NCI-H1436 treated with DMSO at 0.1 percent for 48 hours (cell line): ENCODE measurements at places on chromosomes 6 and 20.

- no peak for DNase-seq
Measured at GRCh38 chr6:166852451-166852975, 103.8 kb downstream of the RNASET2 start.

DNA sequence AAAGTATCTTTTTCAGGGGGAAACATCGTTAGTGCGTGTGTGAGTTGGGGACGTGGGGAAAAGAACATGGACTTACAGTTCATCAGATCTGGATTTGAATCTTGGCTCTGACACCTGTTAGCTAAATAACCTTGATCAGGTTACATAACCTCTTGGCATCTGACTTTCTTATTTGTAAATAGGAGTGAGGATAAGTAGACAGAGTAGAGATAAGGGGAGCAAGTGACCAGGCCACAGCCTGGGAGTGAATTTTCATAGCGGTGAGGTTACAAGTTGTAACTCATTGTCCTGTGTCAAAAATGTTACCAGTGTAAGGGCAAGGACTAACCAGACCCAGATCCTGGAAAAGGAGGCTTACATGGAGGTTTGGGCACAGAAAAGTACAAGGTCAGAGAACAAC lies 733.5 kb upstream of the MMS22L start:
- no peak for DNase-seq

DNA sequence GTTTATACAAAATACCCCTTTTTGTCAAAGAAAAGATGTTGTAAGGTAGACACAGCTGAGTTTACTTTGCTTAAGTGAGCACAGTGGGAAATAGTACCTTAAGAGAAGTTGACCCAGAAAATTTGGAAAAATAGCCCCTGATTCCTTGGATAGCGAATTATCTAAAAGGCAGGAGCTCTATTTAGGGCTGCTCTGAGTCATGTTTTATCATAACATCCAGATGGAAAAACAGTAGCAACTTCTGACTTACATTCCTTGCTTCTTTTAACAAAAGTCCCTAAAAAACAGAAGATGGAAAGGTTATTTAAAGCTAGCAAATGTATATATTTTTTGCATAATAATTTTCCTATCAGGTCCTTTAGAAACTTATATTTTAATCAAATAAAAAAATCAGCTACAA lies 59.0 kb downstream of the THEMIS start:
- DNase-seq, result no peak

- no peak for DNase-seq
Measured at GRCh38 chr6:31935823-31936222, 8.3 kb downstream of the C2 start.

DNA sequence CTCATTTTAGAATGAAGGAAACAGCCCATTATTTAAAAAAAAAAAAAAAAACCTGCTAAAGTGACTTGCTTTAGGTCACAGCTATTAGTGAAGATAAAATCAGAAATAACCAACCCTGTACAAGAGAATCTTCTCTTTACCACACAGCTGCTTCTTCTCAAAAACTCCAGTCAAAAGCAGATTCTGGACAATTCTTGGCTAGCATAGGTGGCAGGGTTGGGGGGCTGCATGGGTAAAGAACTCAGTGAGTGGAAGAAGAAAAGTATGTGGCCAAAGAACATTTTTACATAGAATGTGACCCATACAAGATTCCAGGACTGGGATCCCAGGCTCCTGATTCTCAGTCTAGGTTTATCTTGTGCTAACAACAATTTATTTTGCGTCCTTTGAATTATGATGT lies 9.4 kb upstream of the FRK start:
- no peak for DNase-seq

DNA sequence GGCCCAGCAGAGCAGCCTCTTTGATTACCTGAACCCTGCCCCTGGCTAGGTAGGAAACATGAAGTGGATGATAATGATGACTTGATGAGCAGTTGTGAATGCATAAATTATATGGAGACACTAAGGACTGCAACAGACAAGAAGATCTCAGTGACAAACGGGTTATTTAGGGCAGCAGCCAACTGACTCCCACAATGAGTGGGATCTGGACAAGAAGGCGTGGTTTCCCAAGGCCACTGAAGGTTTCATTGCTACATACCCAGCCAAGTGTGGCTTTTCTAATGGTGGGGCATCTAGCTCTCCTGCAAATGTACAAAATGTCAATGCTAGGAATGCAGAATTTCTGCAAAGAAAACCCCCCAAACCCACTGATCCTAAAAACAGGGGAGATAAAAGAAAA lies 29.4 kb downstream of the RING1 start:
- no peak for DNase-seq

GRCh38 chr6:152420696-152421095 lies 216.5 kb downstream of the SYNE1 start:
- no peak for DNase-seq

- DNase-seq, result no peak
Measured at GRCh38 chr6:149108038-149108748, 209.3 kb upstream of the TAB2 start.

GRCh38 chr6:2244261-2245102 lies 923 bp downstream of the GMDS start:
- no peak for DNase-seq

GRCh38 chr6:36914227-36914794 lies 28.6 kb downstream of the C6orf89 start:
- DNase-seq, result no peak

DNA sequence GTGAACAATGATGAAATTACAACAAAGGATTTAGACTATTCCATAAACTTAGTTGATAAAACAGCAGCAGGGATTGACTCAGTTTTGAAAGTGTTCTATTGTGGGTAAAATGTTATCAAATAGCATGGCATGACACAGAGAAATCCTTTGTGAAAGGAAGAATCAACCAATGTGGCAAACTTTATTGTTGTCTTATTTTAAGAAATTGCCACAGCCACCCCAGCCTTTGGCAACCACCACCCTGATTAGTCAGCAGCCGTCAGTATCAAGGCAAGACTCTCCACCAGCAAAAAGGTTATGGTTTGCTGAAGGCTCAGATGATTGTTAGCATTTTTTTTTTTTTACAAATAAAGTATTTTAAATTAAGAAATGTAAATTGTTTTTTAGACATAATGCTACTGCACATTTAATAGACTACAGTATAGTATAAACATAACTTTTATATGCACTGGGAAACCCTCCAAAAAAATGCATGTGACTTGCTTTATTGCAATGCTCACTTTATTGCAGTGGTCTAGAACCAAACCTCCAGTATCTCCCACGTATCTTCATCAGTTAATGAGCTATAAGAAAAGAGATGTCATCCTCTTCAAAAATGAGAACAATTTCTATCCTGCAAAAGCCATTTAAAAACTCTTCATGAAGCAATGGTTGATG lies 162.7 kb downstream of the SOBP start:
- no peak for DNase-seq

GRCh38 chr6:14313248-14313647 lies 195.7 kb downstream of the CD83 start:
- DNase-seq, result no peak

DNA sequence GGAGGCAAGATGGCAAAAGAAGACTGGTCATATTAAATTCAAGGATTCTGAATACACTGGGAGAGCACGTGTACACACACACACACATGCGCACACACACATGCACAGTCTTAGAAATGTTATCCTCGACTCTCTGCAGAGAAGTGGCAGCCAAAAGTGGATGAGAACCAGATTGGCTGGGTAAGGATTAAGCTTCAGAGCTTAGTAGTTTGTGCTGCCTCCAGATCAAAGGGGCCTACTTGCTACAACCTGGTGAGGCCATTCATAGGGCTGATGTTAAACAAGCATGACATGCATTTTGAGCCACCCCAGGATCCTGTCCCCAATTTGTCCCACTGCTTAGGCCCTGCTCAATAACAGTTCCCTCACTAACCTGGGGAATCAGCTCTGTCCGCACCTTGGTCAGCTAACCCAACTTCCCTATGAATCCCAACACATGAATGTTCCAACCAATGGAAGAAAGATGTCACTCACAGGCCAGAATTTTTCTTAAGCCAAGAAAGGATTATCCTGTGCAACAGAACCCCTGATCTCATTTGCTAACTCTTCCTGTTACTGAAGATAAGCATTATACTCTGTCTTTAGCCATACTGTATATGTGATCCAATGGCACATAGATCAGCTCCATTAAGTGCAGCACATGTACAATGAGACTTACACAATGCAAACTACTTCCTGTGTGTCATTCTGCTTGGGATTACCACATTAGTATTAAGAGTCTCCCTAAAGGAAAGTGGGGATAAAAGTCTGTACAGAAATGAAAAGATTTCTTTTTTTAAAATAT lies 31.0 kb downstream of the TOMM6 start:
- no peak for DNase-seq

DNA sequence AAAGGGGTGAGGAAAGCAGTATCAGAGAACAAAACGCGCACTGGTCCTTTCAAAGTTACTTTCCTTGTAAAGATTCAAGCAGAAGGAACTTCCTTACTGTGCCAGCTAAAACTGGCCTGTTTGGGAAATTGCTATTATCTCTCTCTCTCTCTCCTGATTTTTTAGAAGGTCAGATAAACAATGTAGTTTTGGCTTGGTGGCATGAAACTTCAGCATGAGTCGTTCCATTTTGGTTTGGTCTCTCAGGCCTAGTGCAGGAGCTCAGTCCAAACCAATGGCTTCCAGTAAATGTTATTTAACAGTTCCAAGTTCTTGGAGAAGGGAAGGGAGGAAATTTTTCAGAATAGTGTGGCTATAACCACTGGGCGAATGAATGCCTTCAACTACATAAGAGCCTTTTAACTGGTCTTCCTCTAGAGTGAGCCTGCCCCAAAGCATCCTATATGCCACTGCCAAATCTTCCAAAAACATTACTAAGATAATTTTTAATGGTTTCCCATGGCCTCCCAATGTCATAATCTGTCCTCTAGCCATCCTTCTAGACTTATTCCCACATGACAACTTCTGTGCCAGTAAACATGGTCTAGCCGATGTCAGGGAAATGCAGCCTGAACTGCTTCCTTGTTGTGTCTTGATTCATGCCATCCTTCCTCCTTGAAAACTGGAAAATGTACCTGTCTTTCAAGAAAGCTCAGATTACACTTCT lies 9.1 kb upstream of the SNX9 start:
- DNase-seq, result no peak

DNA sequence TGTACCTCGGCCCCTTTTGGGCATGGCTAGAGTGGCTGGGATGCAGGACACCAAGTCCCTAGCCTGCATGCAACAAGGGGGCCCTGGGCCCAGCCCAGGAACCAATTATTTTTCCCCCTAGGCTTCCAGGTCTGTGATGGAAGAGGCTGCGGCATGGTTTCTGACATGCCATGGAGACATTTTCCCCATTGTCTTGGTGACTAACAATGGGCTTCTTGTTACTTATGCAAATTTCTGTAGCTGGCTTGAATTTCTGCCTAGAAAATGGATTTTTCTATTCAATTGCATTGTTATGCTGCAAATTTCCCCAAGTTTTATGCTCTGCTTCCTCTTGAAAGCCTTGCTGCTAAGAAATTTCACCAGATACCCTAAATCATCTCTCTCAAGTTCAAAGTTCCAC lies 1269.6 kb upstream of the CITED2 start:
- DNase-seq, result no peak

- no peak for DNase-seq
Measured at GRCh38 chr20:35968930-35969329, 540 bp downstream of the CNBD2 start.

GRCh38 chr6:160360955-160361354 lies 12.8 kb downstream of the SLC22A3 start:
- no peak for DNase-seq

GRCh38 chr6:126374372-126374771 lies 34.5 kb downstream of the CENPW start:
- DNase-seq, result no peak

DNA sequence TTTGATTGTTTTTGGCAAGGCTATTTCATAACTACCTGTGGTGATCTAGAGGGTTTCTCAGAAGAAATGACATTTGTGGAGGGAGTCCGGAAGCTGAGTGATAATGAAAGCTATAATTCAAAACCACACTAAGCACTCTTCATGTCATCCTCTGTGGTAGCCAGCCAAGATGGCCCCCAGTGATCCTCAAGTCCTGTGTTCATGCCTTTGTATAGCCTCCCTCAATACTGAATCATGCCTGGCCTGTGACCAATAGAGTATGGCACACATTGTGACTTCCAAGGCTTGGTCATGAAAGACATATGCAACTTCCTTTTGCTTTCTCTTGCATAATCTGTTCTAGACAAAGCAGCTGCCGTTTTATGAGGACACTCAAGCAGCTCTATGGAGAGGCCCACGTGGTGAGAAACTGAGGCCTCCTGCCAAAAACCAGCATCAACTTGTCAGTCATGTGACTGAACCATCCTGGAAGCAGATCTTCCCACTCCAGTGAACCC lies 12.8 kb upstream of the DNAAF9 start:
- DNase-seq, result no peak

- no peak for DNase-seq
Measured at GRCh38 chr20:32924781-32925180, 66.1 kb downstream of the EFCAB8 start.

DNA sequence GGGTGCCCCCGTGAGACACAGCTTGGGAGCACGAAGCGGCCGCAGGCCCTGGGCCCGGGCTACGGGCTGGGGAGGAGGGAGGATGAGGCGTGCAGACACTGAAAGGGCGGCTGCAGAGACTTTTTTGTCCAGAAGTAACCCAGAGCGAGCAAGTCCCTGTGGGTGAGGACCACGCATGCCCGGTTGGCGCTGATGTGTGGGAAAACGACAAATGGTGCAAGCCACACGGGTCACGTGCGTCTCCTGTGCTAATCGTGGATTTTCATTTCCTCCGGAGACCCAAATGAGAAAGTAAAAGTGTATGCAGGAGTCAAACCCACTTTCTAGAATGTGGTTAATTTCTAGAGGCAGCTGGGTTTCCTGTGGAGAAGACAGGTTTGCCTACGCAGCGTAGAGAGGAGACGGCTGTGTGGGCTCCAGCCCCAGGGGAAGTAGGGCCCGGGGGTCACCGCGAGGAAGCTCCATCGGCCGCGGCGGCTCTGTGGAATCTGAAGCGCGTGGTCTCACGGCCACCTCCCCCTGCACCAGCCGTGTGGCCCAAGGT lies 19.0 kb downstream of the DLL1 start:
- no peak for DNase-seq

- no peak for DNase-seq
Measured at GRCh38 chr6:69096681-69097080, 461.6 kb downstream of the ADGRB3 start.

GRCh38 chr6:98824162-98824901 lies 10.0 kb upstream of the POU3F2 start:
- no peak for DNase-seq

GRCh38 chr6:163716690-163717089 lies 302.2 kb downstream of the QKI start:
- no peak for DNase-seq

GRCh38 chr6:11432713-11433450 lies 104.7 kb upstream of the TMEM170B start:
- no peak for DNase-seq

- no peak for DNase-seq
Measured at GRCh38 chr6:133788556-133788955, 100.4 kb upstream of the TCF21 start.

DNA sequence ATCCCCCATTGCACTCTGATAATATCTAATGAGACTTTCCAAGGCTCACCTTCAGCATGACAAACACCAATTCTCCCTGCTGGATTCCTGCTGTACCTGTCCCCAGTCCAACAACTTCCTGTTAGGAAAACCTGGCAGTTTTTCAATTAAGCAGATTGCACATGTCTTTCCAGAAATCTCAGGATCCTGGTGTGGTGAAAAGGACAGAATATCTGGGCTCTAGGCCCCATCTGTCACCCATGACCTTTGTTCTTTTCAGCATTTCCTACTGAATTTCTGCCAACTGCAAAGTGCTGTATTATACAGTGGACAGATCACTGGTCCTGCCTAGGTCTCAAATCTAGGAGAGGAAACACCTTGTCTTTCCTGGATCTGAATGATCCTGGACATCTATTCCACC lies 27.7 kb upstream of the DTNBP1 start:
- DNase-seq, result no peak

GRCh38 chr6:45556828-45557227 lies 179.1 kb upstream of the SUPT3H start:
- no peak for DNase-seq
